Stimulated activated CD8-positive, alpha-beta memory T cell treated with anti-CD3 and anti-CD28 coated beads, Interleukin-7, amount 100 ng/mL, for 1 hour (primary cell): ENCODE measurements at places on chromosomes 1 and 21.

GRCh38 chr1:58432851-58433668 is 113.5 kb downstream of the OMA1 start:
- DNase-seq, result no peak

DNA sequence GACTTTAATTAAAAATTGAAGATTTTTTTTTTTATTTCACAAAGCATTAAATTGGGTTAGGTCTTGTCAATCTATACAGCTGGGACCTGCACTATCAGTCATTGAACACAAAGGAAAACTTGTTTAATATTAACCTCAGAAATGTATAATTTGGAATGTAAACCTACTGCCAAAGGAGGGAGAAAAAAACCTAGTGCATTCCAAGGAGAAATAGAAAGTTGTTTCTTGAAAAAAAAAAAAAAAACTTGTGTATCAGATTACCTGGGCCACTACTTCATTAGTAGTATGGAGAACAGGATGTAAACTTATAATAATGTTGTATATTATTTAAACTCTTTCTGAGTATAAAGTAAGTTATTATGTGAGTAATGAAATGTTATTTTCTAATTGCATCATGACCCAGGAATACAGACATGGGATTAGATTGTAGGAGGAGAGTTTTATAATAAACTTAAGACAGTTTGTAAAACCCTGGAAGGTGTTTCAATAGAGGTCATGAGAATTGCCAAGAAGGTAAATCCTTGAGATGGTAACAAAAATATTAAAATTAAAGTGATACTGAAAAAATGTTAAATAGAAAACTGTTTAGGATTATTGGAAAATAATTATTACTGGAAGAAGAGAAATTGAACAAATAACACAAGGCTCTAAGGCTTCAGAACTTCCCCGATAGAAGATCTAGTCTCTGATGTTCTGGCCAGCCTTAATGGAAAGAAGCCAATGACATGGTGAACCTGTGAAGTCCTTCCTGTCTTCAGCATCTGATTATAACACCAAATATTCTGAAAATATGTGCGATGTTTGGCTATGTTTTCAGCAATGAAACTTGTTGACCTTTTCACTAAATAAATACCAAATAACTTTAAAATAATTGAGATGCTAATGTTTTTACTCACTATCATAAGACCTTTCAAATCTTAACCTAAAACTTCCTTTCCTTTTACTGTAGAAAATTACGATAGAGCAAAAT is 412.8 kb upstream of the LYPLAL1 start:
- DNase-seq, result no peak

DNA sequence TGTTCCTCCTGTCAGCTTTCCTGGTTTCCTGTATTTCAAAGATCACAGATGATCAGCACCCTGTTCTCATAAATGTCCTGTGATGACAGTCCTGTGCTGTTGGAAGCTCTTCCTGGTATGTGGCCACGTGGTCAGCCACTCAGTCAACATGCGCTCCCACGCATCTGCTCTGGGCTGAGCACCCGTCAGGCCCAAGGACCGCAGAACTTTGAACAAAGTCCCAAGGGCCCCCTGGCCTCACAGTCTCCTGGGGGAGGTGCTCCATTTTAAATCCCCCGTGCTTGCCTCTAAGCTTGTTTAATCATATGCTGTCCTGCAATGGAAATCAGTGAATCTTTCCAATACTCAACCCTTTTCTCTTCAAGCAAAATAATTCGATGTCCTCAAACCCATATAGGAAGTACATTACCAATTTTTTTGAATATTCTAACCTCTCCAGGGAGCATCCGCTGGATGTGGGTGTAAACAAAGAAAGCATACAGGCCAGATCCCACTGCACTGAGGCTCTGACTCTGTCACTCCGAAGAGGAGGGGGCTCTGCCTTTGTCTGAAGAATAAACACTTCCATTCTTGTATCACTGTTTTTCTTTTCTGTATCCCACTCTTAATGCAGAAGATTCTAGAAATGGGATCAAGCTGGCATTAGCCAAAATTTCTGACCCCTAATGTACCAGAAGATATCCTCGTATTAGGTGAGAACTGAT is 250.3 kb downstream of the SDCCAG8 start:
- no peak for DNase-seq

- no peak for DNase-seq
These were observed 2.1 kb downstream of the MNDA start for GRCh38 chr1:158833264-158833663.

GRCh38 chr21:35265170-35265877 is 216.2 kb upstream of the RUNX1 start:
- DNase-seq, result no peak

- DNase-seq, result no peak
These were observed 26.3 kb downstream of the PRDX6 start for GRCh38 chr1:173503391-173503790.
